ENCODE measurements at places on chromosomes 3 and 15. TPM values are rescaled to one million over a fixed set of nuclear protein-coding genes. Genes with fewer than 3 reads are reported as not detected.

- H3K4me1 ChIP-seq, result peaks cover 5% of the 10 kb centered on the region
- no peaks in the 10 kb centered on the region for H3K36me3 ChIP-seq
- no peak overlapping the region for H3K4me3 ChIP-seq
- H3K27me3 ChIP-seq, result no peaks in the 10 kb centered on the region
- H3K27ac ChIP-seq, result no peak overlapping the region
These were observed 43.2 kb upstream of the CMSS1 start for GRCh38 chr3:99774467-99774866.

DNA sequence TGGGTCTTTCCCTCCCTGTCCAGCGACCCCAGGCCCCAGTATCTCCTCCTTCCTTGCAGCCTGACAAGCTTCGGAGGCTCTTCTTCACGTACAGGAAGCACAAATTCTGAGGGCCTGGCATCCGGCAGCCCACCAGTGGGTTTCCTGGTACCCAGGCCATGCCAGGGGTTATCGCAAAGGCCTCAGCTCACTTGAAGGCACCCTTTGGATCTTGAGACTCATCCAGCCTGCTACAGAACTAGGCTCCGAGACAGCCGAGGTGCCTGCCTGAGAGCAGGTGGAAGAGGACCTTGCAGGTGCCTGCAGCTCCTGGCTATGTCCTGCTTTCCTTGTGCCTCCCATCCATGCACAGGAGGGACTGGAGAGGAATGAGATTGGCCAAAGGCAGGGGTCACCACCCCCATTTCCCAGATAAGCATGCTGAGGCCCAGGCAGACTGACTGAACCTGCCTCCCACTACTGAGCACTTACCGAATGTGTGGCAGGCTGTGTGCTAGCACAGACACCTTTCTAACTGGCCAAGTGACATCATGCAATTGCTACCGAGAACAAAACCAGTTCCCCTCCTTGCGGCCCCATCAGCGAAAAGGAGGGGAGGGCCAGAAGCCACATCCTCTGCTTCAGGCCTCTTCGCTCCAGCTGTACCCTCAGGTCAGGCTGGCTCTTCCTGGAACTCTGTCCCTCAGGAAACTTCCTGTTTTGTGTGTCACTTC, 11.2 kb downstream of the SH2D7 start:
- H3K36me3 ChIP-seq, result no peaks in the 10 kb centered on the region
- H3K27ac ChIP-seq, result no peak overlapping the region
- no peaks in the 10 kb centered on the region for H3K27me3 ChIP-seq
- H3K4me1 ChIP-seq, result no peaks in the 10 kb centered on the region
- H3K4me3 ChIP-seq, result no peak overlapping the region
- DNase-seq, result no peak

GRCh38 chr3:15051531-15051930, 13.6 kb downstream of the MRPS25 start:
- H3K36me3 ChIP-seq, result peaks cover 27% of the 10 kb centered on the region
- DNase-seq, result no peak
- no peak overlapping the region for H3K4me3 ChIP-seq
- no peaks in the 10 kb centered on the region for H3K27me3 ChIP-seq

Gene SPTSSB
- not detected for total RNA-seq

Gene RNU5B-1
- not detected for total RNA-seq
